ENCODE measurements at places on chromosomes 2 and 18.

GRCh38 chr2:238251986-238252385 is 12.1 kb upstream of the HES6 start:
- DNase-seq = no peak

- no peak for DNase-seq
Measured at GRCh38 chr2:216545359-216545758, 46.7 kb downstream of the RPL37A start.

DNA sequence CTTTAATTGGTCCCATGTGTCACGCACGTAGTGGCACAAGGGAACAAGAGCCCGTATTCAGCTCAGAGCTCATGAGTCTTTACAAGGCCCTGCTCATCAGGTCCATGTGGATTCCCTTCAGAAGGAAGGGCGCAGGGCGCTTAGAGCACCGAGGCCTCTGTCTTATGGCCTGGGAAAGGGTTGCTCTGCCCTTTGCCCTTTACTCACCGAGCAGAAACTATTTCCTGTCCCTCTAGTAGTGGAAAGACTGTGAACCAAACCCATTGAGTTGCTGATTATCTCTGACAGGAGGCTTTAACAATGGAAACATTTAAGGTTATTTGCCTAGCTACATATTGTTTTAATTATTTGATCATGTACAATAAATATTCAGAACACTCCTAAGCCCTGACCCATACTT is 102.0 kb upstream of the ACAA2 start:
- DNase-seq = no peak

GRCh38 chr18:27057519-27058234 is 127.4 kb downstream of the CHST9 start:
- no peak for DNase-seq

GRCh38 chr18:58580078-58580477 is 48.8 kb downstream of the ALPK2 start:
- DNase-seq = peak; percentile 29
